GM18507 (cell line): ENCODE measurements at places on chromosomes 3 and 15.

DNA sequence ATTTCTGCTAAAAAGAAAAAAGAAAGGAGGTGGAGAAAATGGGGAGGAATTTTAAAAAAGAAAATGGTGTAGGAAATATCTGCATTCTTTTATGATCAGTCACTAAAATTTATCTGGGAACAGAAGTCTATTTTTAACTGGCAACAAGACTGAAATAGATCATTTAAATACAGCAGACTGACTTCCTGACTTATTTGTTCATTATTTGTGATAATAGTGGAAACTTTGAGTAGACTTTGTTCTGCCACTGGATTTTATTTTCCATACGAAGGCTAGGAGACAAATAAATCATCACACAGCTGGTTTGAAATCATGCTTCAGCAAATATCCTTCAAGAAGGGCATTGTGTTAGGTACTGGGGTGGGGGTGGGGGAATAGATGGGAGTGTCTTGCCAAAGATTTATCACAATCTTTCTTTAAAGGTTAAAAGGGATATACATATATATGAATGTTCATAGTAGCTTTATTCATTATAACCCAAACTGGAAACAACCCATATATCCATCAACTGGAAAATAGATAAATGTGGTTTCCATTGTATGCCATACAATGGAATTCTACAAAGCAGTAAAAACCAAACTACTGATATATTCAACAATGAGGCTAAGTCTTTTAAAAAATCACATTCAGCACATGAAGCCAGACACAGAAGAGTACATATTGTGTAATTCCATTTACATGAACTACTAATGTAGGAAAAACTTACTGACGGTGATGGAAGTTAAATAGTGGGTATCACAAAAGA lies 4.7 kb upstream of the CLASP2 start:
- no peak for DNase-seq

GRCh38 chr3:150314248-150315004 lies 93.7 kb upstream of the TSC22D2 start:
- no peak for DNase-seq

DNA sequence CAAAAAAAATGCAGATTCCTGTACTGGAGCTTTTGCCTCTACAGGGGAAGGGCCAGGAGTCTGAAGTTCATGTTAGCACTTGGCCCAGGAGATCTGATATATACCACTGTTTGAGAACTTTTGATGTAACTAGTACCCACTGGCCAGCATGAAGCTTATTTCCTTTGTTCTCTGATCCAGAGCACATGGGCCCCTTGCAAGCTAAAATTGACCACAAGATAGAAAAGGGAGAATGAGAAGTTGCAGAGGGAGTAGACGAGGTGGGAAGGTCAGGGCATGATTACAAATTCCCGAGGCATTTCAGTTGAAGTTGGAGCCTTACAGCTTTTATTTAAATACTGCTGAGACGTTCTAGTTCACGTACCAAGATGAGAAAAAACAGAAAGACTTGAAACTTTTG lies 28.2 kb downstream of the TGM4 start:
- no peak for DNase-seq

DNA sequence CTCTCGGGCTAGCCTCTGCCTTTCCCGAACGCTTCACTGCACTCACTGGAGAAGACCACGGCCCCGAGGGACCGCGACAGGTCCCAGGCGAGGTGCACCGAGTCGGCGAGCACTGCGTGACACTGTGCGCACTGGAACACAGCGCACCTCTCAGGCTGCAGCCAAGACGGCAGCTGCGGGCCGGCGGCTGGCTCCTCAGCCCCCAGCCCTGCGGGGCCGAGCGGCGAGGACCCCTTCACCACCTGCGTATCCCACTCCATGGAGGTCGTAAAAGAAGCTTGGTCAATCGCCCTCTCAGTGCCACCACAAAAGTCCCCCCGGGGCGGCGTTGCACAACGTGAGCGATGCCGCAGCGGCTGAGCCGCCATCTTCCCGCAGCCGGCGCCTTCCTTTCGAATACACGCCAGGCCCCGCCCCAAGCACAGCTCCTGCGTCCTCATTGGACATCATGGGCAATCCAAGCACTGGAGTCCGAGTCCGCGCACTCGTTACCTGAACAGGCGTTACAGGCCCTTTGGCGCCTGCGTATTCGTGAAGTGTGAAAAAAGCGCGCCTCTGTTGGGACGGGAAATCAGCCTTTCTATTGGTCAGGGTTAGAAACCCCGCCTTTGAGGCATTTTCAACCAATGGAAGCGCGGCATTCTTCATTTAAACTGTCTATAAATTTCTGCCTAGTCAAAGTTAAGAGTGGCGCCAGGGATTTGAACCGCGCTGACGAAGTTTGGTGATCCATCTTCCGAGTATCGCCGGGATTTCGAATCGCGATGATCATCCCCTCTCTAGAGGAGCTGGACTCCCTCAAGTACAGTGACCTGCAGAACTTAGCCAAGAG lies at the start of the genes NUSAP1 and OIP5:
Gene NUSAP1 (plus strand): TSS at position 688 of the 832 bp plus-strand sequence. CDS start 77 bp downstream, at position 765.
Gene OIP5 (minus strand): TSS at position 398 of the 832 bp plus-strand sequence. CDS start 30 bp downstream, at position 368.
- DNase-seq: peak; percentile 89

GRCh38 chr3:126964950-126965349 lies 18.0 kb upstream of the PLXNA1 start:
- DNase-seq: no peak

DNA sequence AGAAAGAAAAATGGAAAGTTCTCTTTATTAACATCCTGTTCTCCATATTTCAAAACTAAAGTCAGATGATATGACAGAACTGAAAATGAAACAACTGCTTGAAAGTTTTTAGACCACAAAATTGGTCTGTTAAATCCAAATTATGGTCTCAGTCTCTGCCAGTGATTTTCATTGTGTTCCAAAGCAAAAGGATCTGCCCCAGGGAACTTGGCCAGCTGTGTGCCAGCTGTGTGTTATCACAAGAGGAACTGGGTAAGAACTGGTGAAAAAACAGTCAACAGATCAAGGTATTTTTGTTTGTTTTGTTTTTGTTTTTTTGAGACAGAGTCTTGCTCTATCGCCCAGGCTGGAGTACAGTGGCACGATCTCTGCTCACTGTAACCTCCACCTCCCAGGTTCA lies 323.3 kb downstream of the CTNNB1 start:
- no peak for DNase-seq

DNA sequence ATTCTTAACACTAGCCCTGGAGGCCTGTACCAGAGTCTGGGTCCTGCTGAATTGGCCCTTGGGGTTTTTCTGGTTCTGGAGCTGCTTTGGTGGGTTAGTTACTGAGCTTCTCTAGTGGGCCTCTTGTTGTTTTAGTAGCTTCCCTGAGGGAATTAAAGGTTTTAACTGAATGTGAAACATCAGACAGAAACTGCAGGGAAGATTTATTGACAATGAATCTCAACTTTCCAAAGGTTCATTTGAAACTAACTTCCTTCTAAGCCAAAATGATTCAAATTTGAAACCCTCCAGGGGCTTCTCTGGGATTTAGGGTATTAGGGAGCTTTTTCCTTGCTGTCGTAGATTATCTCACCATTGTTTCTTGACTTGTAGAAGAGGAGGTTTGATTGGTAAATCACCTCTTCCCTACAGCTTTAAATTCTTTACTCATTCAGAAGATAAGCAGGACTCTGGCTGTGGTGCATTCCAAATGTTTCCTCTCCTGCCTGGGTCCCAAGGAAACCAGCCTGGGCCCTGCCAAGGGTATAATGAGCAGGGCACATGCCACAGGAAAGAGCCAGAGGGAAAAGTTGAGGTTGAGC lies 71.0 kb downstream of the TP63 start:
- no peak for DNase-seq

- DNase-seq: no peak
Observed at GRCh38 chr3:22994781-22995180, 208.3 kb upstream of the UBE2E2 start.

- no peak for DNase-seq
Observed at GRCh38 chr15:55928955-55929354, 64.5 kb downstream of the NEDD4 start.

- DNase-seq: no peak
Observed at GRCh38 chr15:23645371-23646164, 2.1 kb downstream of the MAGEL2 start.

DNA sequence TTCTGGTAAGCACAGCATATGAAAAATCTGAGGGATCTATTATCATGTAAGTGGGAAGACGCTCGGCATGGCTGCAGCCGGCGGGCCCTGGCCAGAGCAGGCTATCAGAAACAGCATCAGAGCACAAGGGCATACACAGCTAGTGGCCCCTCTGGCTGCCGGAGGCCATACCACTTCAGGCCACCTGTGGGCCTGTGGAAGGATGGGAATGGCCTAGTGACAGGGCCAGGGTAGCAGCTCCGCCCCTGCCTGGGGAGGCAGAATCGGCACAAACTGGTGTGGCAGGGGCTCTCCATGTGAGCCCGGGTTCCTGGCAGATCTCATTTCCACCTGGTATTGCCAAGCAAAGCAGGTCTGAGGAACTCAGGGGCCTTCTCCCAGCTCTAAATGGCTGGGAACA lies 46.4 kb downstream of the SH3BP5 start:
- no peak for DNase-seq

- no peak for DNase-seq
Observed at GRCh38 chr3:38190481-38190881, 25.1 kb downstream of the OXSR1 start.

DNA sequence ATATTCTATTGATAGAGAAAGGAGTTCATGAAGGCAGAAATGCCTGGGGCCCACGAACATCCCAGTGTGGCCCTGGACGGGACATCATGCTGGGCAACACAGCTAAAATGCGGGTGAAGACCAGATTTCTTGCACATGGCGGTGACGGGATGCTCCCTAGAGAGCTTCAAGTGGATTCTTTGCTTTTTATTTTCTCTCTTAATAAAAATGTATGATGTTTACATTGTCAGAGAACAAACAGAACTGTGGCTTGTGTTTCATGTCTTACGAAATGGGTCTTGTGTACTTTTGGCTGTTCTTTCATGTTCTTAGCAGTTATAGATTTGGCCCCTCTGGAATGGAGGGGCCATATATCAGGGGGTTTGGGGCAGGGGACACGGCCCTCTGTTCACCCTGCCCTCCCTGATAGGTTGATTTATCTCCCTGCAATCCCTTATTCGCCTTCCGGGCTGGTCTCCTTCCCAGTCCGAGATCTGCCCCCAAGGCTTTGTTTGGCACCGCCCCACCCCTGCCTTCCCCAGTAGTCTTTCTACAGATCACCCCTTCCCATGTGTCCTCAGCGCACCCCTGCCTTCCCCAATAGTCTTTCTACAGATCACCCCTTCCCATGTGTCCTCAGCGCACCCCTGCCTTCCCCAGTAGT lies 68.7 kb upstream of the CGNL1 start:
- no peak for DNase-seq

- no peak for DNase-seq
Observed at GRCh38 chr3:171648069-171648468, 162.2 kb downstream of the PLD1 start.

GRCh38 chr15:97087006-97087741 lies 756.7 kb downstream of the NR2F2 start:
- DNase-seq: no peak

GRCh38 chr3:134332344-134332743 lies 41.9 kb downstream of the AMOTL2 start:
- no peak for DNase-seq

GRCh38 chr3:8298021-8298954 lies 203.3 kb upstream of the LMCD1 start:
- no peak for DNase-seq

DNA sequence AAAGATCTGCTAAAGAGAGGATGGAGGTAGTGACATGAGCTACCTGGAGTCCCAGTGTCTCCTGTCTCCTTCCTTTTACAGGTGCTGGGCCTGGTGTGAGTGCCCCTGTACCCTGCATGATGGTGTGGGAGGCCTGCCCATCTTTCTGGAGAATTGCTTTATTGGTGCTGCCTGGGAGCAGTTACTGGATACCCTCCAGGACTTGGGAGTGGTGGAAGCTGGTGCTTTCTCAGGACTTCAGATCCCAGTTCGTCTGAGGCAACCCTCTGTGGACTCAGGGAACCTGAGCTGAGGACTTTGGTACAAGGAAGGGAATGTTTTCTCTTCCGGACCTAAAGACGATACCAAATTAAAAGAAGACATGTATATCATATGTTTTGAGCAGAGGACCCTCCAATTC lies 18.3 kb upstream of the NUDT16 start:
- no peak for DNase-seq

DNA sequence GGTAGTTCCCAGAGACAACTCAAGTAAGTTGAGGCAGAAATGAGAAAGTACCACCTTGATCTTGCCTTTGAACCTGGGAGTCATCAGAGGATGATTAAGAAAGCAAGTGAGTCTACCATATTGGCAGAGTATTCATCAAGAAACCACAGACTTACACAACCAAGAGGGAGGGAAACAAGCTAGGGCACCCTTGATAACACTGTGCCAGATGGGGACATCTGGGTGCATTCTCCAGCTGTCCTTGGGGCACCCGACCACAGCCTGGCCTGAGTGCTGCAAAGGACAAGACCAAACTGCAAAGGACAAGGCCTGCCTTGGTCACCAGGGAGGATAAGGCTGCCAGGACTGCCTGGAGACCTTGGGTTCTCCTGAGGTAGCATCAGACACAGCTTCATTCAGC lies 553.6 kb downstream of the EPHB1 start:
- DNase-seq: no peak
